ENCODE measurements at places on chromosomes 3 and 15.
A peak's percentile ranks its signal among the peaks of the same experiment; 100 is the strongest.

GRCh38 chr3:187930021-187930420 lies 184.8 kb upstream of the BCL6 start:
- DNase-seq: no peak

- DNase-seq: no peak
Measured at GRCh38 chr3:154334973-154335420, 10.7 kb upstream of the DHX36 start.

- no peak for DNase-seq
Measured at GRCh38 chr3:171615281-171615680, 155.1 kb upstream of the TNIK start.

- DNase-seq: no peak
Measured at GRCh38 chr3:41350441-41350840, 151.1 kb downstream of the CTNNB1 start.

GRCh38 chr15:43776718-43777266 lies at the start of gene ELL3:
Gene ELL3, minus strand, starts transcription at chr15:43776966. Its CDS starts 65 bp downstream, at chr15:43776901.
- peak; percentile 43 for DNase-seq

GRCh38 chr3:190680691-190681090 lies 166.8 kb downstream of the IL1RAP start:
- DNase-seq: no peak

DNA sequence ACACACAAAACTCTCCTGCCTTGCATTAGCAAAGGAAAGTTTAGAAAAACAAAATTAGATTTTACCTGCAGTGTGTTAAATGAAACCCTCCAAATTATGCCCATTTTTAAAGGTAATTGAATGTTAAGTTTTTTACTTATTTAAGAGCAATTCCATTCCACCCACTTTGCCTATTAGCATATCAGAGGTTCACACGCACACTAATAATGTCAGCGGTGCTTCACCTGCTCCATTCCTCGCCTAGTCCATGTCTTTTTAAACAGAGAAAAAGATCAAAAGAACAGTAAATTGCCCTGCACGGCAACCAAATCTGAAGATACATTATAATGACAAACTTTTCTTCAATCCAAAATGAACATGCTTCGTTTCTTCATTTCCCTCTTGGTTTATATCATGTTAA lies 97.3 kb upstream of the LRRN1 start:
- no peak for DNase-seq

- DNase-seq: no peak
Measured at GRCh38 chr3:15812183-15812582, 14.4 kb upstream of the ANKRD28 start.

- no peak for DNase-seq
Measured at GRCh38 chr3:72279631-72280041, 494.7 kb upstream of the PROK2 start.

DNA sequence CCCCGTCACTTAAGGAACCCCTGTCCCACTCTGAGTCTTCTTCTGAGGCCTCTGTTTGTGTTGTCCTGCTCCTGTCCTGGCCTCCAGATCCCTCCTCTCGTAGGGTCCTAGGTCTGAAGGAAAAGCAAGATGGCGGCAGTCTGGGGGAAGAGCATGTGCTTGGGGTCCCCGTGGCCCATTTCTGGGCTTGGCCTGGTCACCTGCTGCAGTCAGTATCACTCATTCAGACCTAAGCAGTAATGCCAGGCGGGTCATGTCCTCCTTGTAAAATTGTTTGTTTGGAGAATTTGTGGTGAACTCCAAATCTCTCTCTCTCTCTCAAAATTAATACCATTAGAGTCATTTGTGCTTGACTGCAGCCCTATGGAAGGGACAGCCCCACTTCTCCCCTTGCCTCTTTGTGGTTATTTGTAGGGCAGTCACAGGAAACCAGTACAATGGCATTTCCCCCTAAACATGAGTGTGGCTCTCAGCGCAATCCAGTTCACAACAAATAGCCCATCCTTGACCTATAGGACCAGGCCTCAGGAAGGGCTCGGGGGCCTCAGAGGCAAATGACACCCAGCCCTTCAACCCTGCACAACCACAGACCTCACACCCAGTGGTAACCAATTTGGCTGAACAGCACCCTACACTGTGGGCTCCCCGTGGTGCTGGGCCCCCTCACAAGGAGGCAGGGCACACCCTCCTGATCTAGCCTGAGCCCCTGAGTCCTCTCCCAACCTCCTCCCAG lies 173.5 kb downstream of the OR4M2 start:
- DNase-seq: no peak

DNA sequence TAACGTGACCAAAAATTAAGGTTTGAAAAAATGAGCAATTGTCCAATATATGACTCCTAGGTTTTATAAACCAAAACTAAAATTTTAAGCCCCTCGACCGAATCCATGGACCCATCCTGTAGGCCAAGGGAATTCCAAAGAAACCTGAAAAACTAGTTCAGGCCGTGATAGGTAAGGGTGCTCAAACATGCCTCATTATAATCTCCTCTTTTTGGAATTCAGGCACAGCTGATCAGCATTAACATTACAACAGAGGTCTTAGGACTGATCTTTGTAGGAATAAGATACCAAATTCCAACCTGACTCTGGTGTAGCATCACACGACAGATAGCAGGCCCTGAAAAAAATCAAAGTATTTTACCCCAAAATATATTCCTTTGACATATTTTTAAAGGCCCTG lies 155.7 kb downstream of the NEK10 start:
- no peak for DNase-seq

- no peak for DNase-seq
Measured at GRCh38 chr3:187015903-187016638, 85.7 kb downstream of the ST6GAL1 start.

DNA sequence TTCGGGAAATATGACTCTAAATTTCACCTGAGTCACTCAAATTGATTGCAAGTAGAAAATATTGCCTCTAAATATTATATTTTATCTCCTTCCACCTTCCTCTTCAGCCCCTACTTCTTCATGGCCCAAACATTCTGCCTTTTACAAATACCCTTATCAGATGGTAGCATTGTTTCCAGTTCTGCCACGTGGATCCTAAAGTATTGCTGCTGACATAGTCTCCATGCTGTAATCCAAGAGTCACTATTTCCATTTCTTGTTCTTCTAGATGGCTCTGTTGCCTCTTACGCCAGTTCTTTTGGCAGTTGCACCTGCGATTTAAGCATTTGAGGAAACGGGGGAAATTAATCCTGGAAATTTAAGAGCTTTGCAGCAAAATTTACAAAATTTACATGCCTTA lies 13.6 kb downstream of the LMOD3 start:
- no peak for DNase-seq

GRCh38 chr15:77143616-77144015 lies 72.7 kb upstream of the TSPAN3 start:
- DNase-seq: no peak

- no peak for DNase-seq
Measured at GRCh38 chr3:66633402-66634381, 132.9 kb upstream of the LRIG1 start.

GRCh38 chr15:62887113-62887570 lies 155.4 kb upstream of the TPM1 start:
- DNase-seq: no peak

DNA sequence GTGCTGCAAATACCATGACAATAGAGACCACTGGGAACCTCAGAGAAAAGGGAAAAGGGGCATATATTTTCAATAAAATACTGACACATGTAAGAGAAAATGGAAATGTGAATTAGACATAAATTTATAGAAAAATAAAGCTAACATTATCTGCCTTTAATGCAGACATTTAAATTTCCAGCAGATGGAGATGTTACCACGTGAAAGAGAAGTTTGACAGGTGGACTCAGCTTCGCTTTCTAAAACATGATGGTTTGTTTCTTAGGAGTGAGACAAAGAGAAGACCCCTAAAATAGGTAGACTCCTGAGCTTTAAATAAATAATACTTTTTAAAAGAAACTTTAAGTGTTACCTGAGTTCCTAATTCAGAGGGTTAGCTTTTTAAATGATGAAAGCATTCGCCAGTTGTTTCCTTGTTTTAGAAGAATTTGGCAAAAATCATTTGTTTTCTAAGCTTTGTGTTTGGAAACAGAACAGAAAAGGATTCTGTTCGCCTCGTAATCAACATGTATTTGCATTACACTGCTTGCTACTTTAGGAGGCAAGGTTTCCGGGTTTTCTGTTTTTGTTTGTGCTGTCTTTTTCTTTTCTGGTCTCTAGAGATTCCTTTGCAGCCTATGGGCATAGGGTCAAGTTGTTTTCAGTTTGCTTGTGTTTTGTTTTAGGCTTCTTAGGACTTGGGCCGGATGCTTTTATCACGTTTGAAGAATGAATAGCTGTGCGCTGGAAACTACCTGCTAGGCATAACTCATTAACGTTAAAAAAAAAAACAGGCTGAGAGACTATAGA lies 271.4 kb downstream of the THSD4 start:
- no peak for DNase-seq

- DNase-seq: peak; percentile 60
Measured at GRCh38 chr3:134308350-134308891, 57.8 kb upstream of the RYK start.

DNA sequence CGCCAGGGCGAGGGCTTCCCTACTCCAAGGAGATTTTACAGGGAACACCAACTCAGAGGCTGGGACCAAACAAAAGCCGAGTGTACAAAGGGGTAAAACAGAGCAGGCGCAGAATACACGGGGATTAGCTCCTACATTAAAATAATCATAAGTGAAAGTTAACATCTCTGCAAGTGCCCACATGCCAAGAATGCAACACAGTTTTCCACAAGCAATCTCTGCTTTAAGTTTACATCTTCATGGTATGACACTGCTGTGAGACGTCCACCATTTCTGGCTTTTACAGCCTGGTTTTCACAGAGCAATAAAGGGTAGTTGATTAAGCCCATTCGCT lies 500 bp upstream of the VGLL3 start:
- DNase-seq: no peak

- DNase-seq: no peak
Measured at GRCh38 chr3:5431811-5432378, 244.4 kb downstream of the EDEM1 start.

- peak; percentile 13 for DNase-seq
Measured at GRCh38 chr15:84034578-84035398, 200.8 kb upstream of the GOLGA6L4 start.

DNA sequence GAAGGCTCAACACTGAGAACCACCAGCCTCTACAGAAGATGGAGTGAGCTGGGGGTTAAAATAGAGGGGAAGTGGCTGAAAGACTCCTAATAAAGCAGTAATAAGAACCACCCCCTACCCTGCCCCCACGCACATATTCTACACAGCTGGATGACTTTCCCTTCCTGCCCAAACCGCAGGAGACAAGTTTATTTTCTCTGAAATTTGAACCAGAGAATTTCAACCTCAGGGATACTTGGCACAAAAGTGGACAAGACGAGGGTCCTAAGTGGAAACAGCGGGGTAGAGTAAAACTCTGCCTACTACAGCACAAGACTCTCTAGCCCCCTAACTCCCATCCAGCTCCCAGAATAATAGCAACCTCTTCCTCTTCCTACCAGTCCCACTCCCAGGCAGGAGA lies 28.4 kb downstream of the USF3 start:
- DNase-seq: no peak

- no peak for DNase-seq
Measured at GRCh38 chr3:189927975-189928895, 192.5 kb downstream of the P3H2 start.

GRCh38 chr3:97264180-97264579 lies 449.8 kb downstream of the EPHA6 start:
- no peak for DNase-seq

GRCh38 chr15:68674975-68675374 lies 96.2 kb downstream of the CORO2B start:
- DNase-seq: no peak

GRCh38 chr3:187594272-187594671 lies 75.9 kb downstream of the SST start:
- no peak for DNase-seq

GRCh38 chr3:41265823-41266273 lies 66.5 kb downstream of the CTNNB1 start:
- no peak for DNase-seq

DNA sequence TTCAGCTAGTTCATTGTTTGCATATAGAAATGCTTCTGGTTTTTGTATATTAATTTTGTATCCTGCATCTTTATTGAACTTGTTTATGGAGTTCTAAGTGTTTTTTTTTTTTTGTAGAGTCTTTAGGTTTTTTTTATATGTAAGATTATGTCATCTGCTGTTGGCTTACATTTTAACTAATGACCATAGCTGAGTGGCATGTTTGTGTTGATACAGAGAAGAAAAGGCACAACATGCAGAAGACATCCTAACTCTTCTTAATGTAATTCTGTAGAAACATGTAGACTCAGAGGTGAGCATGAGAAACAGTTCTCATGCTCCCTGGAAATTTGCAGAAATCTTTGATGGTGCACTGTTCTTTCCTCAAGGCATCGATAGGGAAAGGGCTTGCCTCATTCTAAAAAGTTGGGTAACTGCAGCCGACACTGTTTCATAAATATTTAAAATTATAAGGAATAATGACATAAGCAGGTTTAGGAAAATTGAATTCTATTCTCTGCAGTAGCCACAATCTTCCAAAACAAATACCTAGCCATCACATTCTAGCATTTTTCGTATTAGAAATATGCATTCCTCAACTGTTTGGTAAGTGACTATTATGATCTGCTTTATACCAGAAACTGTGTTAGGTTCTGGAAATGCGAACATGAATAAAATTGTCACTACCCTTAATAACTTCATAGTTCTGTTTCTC lies 499.6 kb upstream of the KCNMB2 start:
- no peak for DNase-seq

GRCh38 chr15:90667073-90667754 lies 49.9 kb upstream of the BLM start:
- DNase-seq: no peak

- DNase-seq: no peak
Measured at GRCh38 chr15:62119227-62119864, 45.7 kb downstream of the C2CD4B start.

DNA sequence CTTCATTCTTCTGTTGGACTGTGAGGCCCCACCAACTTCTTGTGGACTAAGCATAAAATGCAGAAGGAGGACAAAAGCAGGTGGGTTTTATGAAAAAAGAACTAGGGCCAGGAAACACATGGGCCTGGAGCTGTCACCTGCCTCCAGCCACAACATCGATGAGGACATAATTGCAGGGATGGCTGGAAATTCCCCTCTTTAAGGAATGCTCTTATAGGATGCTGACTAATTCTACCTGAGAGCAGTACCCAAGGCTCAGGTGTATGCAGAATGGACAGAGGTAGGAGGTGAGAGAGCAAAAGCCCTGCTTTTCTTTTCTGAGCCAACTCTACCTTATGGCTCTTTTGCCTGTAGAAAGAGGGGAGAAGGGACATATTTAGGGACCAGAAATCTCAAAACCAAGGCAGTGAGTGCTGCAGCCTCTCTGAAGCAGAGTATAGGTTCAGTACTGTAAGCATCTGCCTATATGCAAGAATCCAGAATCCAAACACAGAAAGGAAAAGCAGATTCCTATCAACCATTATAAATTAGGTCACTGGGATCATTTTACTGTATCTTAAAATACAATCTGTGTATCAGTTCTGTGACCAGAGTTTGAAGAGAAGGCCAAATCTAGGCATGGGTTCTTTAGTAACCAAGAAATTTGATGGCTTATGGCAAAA lies 205.3 kb upstream of the WNT5A start:
- no peak for DNase-seq

GRCh38 chr3:196788528-196788927 lies 48.9 kb downstream of the PAK2 start:
- DNase-seq: no peak
